ENCODE measurements at places on chromosomes 16 and 17. TPM values are rescaled to one million over a fixed set of nuclear protein-coding genes. Genes with fewer than 3 reads are reported as not detected.

Gene TBC1D3G
- total RNA-seq, result not detected

DNA sequence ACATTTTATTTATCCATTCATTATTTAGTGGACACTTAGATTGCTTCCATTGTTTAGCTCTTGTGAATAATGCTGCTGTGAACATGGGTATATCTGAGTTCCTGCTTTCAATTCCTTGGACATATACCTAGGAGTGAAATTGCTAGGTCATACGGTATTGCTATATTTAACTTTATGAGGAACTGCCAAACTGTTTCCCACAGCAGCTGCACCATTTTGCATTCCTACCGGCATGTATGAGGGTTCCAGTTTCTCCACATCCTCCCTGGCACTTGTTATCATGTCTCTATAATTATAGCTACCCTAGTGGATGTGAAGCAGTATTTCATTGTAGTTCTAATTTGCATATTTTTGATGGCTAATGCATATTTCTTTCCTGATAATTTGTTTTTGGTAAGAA is 23.7 kb upstream of the DRG2 start:
- no peak for DNase-seq

DNA sequence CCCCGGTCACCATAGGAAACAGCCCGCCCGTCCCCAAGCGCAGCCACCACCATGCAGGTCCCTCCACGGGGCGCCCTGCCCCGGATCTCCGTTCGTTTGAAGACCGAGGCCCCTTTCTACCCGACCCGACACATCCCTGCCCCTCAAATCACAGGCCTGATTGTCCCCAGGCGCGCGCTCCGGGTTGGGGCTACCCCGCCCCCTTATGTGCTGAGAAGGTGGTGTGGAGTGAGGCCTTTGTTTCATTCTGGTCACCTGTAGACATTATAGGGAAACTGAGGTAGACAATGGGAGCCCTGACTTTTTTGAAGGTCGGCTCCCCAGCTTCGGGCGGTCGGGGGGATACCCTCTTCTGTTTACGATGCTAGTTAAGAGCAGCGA is 763 bp upstream of the ACTG1 start:
- DNase-seq, result peak; percentile 32

DNA sequence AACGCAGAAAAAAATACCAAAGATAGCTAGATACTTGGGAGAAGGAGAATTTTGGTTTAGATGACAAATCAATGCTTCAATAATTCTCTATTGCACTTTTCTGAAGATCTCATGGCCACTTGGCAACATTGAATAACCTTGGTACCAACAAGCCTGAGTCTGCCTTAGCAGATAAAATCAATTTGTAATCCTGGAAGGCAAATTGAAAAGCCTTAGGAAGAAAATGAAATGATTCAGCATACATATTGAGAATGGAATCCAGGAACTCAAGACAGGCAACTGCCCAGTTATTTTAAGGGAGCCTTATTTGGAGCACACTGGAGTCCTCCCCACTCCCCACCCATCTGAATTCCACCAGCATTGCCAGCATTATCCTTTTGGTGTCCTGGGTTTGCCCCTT is 109.3 kb upstream of the SOX9 start:
- peak; percentile 39 for DNase-seq

Gene ABCA9
- 0.13 TPM for total RNA-seq

- peak; percentile 45 for DNase-seq
Measured at GRCh38 chr16:67181346-67181745, 2.4 kb downstream of the MATCAP1 start.

- no peak for DNase-seq
Measured at GRCh38 chr17:59757881-59758385, 50.5 kb downstream of the VMP1 start.

DNA sequence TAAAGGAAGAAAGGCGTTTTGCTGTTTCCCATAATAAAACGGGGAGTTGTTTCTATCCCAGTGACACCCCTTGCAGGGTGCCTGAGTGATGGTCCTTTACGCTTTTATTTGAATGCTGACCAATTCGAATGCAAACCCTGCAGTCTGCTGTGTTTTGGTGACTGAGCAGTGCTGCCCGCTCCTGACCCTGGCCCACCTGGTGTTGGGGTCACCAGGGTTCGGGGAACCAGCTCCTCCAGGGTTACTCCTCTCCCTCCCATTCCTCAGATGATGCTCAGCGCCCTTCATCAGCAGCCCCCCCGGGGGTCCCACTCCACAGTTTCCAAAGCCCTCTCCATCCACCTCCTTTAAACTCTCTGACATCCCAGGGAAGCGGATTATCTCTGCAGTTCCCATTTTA is 6.0 kb downstream of the CA4 start:
- no peak for DNase-seq

DNA sequence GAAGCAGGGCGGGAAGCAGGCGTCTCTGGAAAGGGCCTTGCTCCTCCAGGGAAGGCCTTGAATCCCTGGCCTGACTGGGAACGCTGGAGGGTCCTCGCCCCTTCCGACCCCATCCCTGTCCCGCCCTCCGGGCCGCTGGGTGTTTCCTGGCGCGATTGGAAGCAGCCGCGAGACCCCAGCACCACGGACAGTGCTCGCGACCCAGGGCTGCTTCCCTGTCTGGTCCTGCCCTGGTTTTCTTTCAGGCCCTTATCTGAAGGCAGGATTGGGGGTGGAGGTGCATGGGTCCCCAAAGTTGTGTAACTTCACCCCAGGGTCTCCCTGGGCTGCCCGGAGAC is 2.1 kb downstream of the MGAT5B start:
- DNase-seq, result no peak

DNA sequence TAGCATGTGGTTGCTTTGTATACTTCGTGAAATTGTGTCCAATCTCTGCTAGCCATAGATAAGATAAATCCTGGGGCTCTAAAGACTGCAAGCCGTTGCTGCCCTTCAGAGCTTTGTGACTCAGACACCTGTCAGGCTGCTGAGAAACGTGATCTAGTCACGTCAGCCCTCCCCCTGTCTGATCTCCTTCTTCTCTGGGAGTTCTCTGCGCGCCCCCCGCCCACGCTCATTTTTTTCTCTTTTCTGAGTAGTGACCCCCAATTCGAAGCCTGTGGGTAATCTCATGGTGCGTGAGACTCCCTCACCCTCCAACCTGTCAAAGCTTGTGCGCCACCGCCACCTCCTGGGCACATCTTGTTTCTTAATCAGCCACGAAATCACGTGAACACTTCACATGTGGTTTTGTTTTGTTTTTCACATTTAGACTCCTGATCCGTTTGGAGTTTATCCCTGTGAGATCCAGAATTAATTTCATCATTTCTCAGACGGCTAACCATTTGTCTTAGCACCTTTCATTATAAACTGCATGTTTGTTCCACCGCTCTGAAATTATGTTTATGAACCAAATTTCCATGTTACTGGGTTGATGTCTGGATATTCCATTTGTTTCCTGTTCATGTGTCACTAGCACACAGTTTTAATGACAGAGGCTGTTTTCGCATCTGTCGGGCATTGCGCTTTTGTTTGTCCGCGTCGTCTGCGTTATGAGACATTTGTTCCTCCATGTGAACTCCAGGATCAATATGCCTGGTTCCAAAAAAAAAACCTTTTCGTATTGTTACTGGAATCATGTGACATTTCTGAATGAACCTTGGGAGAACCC is 977 bp upstream of the ZNF778 start:
- peak; percentile 69 for DNase-seq

Gene FBXW10
- total RNA-seq, result not detected

DNA sequence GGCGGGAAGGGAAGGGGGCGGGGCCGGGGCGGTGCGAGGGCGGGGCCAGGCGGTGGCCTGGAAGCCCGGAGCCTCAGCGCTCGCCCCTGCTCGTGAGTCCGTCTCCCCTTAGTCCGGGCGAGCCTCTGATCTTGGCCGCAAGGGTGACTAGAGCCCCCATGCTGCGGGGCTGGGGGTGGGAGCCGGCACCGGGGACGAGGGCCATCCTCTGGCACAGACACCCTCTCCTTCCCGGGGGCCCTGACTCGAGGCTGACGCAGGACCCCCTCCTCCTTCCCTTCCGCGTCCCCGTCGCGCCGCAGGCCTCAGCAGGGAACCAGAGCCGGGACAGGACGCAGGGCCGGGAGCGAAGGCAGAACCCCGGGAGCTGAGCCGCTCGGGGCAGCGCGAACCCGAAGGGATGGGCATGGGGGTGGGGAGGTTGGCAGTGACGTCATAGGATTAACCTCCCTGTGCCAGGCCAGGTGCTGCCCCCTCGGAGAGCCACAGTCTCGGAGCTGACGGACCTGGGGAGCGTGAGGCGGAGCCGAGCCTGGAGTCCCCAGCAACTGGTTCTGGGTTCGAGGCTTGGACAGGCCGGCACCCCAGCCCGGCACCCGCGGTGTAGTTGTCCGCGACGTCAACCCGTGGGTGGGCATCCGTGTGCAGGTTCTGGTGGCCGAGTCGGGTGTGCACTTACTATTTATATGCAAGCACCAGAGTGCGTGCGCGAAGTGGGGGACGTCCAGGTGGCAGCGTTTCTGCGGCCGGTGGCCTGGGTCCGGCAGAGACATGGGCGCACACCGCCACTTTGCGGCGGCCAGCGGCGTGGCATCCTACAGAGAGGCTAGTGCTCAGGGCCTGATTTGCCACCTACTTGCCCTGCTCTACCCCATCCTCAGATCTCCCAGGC is 503 bp upstream of the PLCD3 start:
- DNase-seq, result peak; percentile 56

Gene ASPHD1
- total RNA-seq, result 2.4 TPM

DNA sequence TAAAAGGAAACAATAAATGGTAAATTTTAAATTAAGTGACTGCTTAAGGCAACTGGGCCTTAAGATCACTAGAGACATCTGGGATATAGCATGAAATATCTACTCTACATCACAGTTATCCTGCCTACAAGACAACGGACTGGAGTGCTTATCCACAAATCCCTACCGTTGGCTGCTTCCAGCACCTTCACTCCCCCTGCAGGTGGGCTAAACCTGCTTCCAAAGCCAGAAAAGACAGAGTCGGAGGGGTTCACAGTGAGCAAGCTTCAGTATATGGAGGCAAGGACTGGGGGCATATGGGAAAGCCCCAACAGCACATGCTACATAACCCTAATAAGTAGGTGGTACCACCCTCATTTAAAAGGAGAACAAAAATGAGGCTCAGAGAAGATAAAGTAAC is 45.3 kb downstream of the GRIN2A start:
- no peak for DNase-seq

Gene RNF43
- total RNA-seq, result 6.1 TPM

DNA sequence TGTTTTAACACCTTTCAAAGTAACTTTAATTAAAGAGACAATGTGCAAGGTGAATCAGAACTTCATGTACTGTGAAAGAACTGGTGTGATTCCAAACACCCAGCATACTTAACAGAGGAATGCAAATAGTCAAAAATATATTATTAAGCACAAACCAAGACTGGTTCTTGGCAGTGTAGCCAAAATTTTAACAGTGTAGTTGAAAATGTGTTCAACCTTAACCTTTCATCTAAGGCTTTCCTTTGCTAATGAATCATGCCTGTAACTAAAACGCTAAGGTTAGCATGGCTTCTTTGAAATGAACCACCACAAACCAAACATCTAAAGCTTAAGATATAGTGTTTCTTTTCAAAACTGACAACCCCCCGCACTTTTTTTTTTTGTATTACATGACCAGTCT is 146.3 kb upstream of the AXIN2 start:
- DNase-seq, result no peak

Gene CLDN7
- total RNA-seq, result 546 TPM

GRCh38 chr16:23784811-23785447 is 30.1 kb downstream of the CHP2 start:
- DNase-seq, result peak; percentile 83

- DNase-seq, result no peak
Measured at GRCh38 chr16:2985462-2985861, 5.2 kb upstream of the PKMYT1 start.

Gene SLC16A13
- total RNA-seq, result 0.26 TPM

DNA sequence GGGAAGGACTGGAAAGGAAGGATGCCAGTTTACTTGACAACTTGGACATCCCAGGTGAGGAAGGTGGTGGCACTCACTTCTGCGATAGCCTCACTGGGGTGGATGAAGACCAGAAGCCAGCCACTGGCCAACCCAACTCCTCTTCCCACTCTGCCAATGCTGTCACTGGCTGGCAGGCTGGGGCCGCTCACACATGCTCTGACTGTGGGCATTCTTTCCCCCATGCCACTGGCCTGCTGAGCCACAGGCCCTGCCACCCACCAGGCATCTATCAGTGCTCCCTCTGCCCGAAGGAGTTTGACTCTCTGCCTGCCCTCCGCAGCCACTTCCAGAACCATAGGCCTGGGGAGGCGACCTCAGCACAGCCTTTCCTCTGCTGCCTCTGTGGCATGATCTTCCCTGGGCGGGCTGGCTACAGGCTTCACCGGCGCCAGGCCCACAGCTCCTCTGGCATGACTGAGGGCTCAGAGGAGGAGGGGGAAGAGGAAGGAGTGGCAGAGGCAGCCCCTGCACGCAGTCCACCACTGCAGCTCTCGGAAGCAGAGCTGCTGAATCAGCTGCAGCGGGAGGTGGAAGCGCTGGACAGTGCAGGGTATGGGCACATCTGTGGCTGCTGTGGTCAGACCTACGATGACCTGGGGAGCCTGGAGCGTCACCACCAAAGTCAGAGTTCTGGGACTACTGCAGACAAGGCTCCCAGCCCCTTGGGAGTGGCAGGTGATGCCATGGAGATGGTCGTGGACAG is 4.5 kb downstream of the ZNF646 start:
- no peak for DNase-seq

DNA sequence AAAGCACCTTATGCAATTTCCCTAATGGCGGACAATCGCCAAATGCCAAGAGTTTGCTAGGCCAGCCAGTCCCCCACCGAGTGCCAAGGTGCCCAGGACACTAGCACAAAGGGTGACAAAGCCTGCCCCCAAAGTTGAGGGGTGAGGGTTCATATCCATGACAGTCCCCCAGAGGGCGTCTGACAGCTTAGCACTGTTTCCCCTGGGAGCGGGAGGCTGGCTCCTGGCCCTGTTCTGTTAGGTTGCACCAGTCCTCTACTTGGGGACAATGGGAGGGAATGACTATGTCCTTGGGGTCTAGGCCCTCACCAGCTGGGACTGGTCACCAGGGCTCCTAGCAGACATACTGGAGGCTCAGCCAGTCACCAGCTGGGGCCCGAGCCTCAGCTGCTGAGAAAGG is 66.9 kb downstream of the MYO18A start:
- no peak for DNase-seq

GRCh38 chr17:64771980-64772844 is 110.1 kb upstream of the SMURF2 start:
- no peak for DNase-seq

Gene SLC47A2
- total RNA-seq, result 0.79 TPM

DNA sequence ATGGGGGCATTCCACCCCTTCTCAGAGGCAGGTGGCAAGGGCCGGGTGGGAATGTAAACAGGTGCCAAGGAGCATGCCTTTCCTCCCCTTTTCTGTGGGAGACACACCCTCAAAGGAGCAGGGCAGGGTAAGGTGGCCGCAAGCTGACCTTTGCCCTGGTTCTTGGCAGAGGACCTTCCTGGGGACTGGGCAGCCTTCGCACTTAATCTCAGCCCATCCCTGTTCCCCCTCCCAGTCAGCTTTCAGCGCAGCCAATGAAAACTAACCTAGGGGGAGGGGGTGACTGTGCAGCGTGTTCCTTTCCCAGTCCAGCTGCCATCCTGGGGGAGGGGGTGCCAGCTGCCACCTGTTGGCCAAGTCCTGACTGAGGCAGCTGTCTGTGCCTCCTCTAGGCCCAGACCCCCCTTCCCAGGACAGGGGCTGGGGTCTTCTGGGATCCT is 2.8 kb downstream of the TRAF4 start:
- DNase-seq, result no peak

GRCh38 chr16:9407206-9407758 is 315.8 kb downstream of the HAPSTR1 start:
- DNase-seq, result no peak
